Endothelial cell (in vitro differentiated cells): ENCODE measurements at places on chromosomes 16 and 17. TPM values are rescaled to one million over a fixed set of nuclear protein-coding genes. Genes with fewer than 3 reads are reported as not detected.

DNA sequence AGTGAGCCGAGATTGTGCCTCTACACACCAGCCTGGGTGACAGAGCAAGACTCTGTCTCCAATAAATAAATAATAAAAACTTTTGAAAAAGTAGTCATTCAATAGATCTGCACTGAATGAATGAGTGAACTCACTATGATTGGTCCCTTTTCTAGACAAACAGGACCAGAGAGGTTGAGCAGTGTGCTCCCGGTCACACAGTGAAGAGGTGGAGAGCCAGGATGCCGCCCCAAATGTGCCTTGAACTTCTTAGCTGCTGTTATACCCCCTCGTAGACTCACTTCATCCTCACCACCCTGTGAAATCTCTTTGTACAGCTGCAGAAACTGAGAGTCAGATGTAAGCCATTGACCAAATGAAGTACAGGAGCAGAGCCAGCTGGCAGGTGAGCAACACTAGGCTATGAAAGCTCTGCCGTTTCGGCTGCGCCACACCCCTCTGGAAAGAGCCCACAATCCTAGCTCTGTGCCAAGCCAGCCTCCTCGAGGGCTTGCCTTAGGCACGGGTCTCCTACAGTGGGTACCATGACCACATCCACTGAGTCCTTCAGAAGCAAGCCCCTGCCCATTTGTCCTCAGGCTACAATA lies 7.8 kb upstream of the KIAA0513 start:
- no peak for DNase-seq

- DNase-seq = no peak
These were observed 4.7 kb downstream of the DUSP14 start for GRCh38 chr17:37494401-37494831.

DNA sequence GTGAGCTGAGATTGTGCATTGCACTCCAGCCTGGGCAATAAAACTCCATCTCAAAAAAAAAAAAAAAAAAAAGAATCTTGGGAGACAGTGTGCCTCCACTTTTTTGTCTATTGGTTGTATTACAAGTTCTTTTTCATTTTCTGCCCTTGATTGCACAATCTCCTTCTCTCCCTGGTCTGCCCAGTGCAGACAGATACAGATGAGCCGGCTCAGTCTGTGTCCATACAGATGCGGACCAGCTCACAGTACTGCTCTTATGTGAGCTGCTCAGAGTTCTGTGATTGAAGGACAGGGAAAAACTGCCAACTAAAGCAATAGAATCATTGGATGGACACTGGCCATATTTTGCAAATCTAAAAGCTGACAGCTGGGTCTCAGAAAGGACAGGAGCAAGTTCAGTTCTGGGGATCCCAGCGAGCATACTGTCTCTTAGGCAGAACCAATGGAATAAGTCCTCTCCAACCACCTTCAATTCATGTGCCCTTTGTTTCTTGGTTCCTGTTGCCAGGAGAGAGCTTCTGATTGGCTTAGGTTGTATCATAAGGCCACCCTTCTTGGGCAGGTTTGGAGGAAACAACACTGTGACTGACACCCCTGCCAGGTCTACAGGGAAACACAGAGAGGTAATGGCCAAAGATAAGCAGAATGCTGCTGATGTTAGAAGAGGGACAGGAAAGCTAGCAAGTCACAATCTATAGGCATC lies 495.6 kb upstream of the HSBP1 start:
- DNase-seq = no peak

DNA sequence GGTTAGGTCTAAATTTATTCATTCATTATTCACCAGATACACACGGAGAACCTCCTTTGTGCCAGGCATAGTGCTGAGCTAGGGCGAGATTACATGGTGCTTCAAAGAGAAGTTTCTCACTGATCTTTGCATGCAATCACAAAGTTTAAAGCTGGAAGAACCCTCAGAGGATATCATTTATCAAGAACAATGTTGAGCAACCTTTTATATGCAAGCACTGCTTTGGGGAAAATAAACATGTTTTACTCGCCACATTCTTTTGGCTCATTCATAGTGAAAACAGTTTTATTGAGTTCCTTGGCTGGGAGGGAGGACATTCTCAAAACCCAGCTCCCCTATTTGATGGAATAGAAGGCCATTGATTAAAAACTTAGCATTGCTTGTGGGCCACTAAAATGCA lies 49.8 kb upstream of the XYLT1 start:
- no peak for DNase-seq

- no peak for DNase-seq
These were observed 792 bp downstream of the SECTM1 start for GRCh38 chr17:82332669-82333278.

GRCh38 chr17:3884188-3884587 lies 8.7 kb downstream of the CAMKK1 start:
- DNase-seq = no peak

- DNase-seq = no peak
These were observed 18.7 kb downstream of the VAC14 start for GRCh38 chr16:70782237-70782636.

DNA sequence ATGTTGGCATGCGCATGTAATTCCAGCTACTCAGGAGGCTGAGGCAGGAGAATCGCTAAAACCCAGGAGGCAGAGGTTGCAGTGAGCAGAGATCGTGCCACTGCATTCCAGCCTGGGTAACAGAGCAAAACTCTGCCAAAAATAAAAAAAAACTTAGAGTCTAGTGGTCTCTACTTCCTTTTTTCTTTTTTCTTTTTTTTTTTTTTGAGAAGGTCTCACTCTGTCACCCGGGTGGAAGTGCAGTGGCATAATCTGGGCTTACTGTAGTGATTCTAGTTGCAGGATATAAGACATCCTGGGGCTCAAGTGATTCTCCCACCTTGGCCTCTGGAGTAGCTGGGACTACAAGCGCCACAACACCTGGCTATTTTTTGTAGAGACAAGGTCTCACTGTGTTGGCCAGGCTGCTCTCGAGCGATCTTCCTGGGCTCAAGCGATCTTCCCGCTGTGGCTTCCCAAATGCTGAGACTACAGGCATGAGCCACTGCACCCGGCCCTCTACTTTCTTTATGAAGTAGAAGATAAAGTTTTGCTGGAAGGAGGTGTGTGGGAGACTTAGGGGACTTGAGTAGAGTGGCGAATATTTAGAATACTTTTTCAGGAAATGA lies 47.9 kb upstream of the TAOK1 start:
- no peak for DNase-seq

- peak; percentile 55 for DNase-seq
These were observed 213.9 kb downstream of the MRTFB start for GRCh38 chr16:14284930-14285512.

DNA sequence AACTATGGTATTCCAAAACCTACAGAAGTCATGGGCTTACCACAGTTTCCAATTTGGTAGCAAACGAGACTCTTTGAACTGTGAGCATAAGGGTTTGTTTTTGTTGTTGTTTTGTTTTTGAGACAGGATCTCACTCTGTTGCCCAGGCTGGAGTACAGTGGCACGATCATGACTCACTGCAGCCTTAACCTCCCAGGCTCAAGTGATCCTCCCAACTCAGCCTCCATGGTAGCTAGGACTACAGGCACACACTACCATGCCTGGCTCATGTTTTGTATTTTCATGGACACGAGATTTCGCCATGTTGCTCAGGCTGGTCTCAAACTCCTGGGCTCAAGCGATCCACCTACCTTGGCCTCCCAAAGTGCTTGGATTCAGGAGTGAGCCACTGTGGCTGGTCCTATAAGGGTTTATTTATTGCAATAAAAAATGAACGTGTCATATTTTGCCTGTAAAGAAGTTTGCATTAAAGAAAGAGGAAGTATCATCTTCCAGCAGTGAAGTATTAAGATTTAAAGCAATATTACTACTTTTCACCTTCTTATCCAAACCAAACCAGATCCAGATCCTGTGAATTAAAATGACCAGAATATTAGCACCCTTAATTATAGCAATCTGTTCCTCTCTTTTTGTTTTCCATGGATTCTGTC lies 37.2 kb downstream of the KCNJ2 start:
- DNase-seq = no peak

- no peak for DNase-seq
These were observed 40.0 kb downstream of the RFFL start for GRCh38 chr17:35023538-35023937.

DNA sequence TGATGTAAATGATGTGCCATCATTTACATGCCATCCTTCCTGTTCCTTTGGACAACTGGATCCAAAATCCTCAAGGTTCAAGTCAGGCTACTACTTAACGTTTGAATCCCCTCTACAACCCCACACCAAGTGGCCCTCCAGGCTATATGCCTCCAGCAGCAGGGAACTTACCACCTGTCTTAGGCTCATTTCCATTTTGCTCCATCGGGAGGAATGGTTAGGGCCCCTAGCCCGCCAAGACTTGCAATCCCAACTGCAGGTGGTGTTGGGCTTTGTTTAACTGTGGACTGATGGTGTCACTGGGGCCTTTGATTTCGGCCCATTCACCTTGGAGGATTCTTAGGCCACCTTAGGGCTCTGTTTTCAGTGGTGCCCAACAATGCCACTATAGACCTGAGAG lies 9.7 kb downstream of the HNF1B start:
- DNase-seq = no peak

DNA sequence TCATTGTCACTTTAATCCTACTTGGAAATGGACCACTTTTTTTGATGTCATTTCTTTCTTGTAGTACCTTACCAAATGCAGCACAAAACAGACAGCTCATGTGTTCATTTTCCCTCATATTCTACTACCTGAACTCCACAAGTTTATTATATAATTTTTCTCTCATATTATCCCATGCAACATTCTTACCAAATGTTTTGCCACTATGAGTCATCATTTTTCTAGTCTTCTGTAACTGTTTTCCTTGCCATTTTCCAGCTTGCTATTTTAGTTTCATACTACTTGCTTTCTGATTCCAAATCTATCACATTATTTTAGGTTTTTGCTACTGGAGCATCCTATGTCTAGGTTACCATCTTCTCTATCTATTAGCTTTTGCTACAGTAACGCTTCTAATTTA lies 332.7 kb downstream of the ZFHX3 start:
- no peak for DNase-seq

GRCh38 chr17:35540589-35541404 lies 3.3 kb upstream of the SLFN12L start:
- no peak for DNase-seq

DNA sequence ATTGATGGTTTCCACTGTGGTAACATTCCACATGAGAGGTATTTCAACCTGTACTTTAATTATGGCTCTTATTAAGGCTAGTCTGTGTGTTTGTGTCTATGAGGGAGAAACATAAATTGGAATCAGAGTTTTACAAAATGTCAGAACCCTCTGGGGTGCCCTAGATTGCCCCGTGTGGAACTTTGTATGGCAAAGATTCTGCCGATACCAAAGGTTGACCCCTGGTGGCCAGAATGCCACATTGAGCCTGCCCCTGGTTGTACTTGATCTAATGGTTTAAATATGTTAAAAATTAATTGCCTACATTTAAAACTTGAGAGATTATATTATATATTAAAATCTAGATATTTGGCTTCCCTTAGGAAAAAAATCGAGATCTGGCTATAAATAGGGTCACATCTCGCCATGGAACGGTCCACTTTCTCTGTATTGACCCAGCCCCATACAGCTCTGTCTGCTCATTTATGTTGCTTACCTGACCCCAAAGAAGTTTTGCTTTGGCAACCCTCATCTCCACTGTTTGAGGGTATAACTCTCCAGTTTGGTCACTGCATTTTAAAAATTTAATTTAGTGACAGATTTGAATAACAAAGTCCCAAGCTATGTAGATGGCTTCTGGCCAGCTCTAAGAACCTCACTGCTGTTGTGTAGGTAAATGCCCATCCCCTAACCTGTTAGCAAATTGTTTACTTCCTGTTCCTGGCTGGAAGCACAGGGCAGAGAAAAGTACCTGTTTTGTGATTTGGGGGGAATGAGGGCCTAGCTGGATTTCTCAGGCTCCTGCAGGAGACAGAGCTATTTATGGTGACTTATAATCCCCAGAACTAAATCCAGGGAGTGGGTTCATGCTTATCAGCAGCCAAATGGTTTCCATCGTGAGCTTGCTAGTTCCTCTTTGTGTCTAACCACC lies 95.0 kb downstream of the PLCG2 start:
- peak; percentile 70 for DNase-seq

DNA sequence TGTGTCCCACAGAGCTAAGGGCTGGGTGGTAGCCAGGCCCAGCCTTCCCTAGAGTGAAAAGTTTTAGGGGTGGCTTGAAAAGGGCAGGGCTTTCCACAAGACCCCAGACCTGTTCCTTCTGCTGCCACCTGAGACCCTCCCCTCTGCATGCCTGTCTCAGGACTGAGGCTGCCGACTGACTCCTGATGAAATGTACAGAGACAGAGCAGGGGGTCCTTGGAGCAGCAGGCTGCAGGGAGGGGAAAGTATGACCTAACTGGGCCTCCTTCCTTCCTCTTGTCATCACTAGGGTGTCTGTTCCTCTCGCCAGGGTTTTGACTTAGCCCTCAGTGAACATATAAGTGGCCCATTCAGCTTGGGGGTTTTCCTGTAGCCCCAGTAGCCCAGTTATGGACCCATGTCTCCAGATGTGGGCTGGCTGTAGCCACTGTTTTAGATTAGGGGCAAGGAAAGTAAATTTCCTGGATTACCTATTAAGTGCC lies 14.9 kb upstream of the NFATC3 start:
- DNase-seq = no peak

- no peak for DNase-seq
These were observed 47.7 kb downstream of the SYT17 start for GRCh38 chr16:19215705-19216104.

- DNase-seq = no peak
These were observed 5.3 kb downstream of the CLEC19A start for GRCh38 chr16:19290860-19291259.

DNA sequence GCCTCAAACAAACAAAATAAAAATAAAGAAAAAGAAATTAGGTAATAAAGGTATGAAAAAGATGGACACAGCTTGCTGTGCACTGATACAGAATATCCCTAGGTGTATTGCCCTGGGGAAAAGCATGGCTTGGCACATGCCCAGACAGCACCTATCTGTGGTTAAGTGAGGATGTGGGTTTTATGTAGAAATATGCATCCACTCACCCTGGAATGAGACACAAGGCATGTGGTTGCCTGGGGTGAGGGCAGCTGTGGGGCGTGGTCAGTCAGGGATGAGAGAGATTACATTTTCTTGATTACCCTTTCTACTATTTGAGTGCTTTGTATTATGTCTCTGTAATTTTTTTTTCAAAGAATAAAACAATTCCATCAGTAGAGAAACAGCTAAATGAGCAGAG lies 6.9 kb downstream of the PLLP start:
- no peak for DNase-seq

The SRL gene
- total RNA-seq = 0.26 TPM

The FAM171A2 gene
- 53.7 TPM for total RNA-seq

The KRT20 gene
- not detected for total RNA-seq

The CCL8 gene
- not detected for total RNA-seq

The PIMREG gene
- 9.1 TPM for total RNA-seq

The XPO6 gene
- 155 TPM for total RNA-seq

The TMEM238L gene
- not detected for total RNA-seq
